ENCODE measurements at places on chromosomes 4 and X.

DNA sequence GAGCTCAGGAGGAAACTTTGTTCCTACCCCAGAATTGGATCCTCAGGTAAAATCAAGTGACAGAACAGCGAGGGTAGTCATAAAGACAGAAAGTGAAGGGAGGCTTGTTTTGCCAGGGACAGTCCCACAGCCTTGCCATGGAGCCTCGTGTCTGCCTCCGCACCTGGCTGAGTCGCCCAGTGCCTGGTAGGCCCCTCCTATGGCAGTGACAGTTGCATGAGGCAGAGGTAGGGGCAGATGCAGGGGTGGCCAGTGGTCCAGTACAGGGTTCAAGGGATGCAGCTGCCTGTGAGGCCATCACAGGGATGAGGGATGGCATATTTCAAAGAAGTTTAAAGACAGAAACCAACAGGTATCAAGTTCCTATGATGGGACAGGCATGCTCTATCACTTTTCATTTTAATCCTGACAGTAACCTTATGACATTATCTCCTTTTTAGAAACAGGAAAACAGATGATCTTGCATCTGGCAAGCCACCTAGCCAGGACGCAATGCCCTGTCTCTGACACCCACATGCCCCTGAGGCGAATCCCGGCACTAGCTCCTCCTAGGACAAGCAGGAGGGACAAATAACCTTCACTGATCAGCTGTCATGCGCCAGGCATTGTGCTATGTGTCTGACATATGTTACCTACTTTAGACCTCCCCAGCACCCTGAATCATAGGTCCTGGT lies 127.4 kb upstream of the ENPP6 start:
- no peak for DNase-seq

GRCh38 chr4:112099701-112100297 lies 45.5 kb upstream of the FAM241A start:
- peak; percentile 50 for DNase-seq

GRCh38 chr4:84531689-84532088 lies 32.6 kb upstream of the NKX6-1 start:
- no peak for DNase-seq

GRCh38 chrX:130155564-130155963 lies 10.1 kb downstream of the AIFM1 start:
- no peak for DNase-seq

DNA sequence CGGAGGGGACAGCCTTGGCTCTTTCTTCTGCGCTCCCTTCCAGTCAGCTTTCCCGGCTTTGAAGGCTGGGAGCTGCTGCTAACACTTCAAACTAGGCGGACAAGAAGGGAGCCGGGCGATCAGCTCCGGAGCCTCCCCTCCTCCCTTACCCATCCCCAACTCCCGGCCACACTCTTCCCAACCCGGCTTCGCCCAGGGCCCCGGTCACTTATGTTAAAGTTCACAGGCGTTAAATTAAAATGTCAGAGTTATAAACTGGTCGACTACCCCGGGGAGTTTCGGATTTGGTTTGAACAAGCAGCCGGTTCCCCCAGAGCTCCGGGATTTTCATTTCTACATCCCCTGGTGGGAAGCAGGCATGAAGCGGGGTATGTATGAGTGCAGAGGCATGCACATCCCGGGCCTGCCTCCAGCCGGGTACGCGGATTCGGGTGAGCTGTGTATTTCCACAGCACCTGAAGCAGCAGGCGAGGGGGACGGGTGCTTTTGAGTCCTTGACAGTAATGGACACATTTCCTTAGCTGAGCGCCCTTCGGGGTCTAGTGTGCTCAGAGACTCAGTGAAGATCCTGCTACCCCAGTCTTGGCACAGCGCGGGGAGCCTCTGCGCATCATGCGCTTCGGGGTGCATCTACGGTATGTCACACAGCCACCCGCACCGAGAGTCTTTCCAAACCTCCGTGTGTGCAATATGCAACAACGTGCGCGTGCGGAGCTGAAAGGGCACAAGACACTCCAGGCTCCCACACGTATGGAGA lies 880 bp downstream of the UNC5C start:
- no peak for DNase-seq

GRCh38 chr4:26218677-26219605 lies 101.9 kb upstream of the RBPJ start:
- no peak for DNase-seq

- DNase-seq: no peak
These were observed 307.3 kb downstream of the RAPGEF2 start for GRCh38 chr4:159410076-159410777.

GRCh38 chrX:141701072-141701471 lies 2.5 kb upstream of the SPANXD start:
- DNase-seq: no peak

- DNase-seq: no peak
These were observed 14.6 kb downstream of the RBBP7 start for GRCh38 chrX:16855363-16856075.

GRCh38 chr4:1115528-1116293 lies 2.3 kb upstream of the RNF212 start:
- DNase-seq: no peak

DNA sequence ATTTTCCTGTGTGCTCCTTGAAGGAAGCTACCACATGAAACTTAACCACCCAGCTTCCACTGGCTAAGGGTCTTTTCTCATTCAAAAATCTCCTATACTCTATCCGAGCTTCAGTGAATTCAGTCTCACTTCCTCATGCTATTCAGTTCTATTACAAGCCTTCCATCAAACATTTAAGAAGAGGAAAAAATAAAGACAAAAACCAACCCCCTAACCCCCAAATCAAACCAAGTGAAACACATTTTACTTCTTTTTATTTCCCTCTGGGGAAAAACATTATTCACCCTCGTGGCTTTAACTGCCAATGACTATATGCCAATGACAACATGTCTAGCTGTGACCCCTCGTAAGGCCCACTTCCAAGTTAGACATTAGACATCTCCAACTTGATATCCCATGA lies 16.2 kb upstream of the WDR19 start:
- DNase-seq: no peak

DNA sequence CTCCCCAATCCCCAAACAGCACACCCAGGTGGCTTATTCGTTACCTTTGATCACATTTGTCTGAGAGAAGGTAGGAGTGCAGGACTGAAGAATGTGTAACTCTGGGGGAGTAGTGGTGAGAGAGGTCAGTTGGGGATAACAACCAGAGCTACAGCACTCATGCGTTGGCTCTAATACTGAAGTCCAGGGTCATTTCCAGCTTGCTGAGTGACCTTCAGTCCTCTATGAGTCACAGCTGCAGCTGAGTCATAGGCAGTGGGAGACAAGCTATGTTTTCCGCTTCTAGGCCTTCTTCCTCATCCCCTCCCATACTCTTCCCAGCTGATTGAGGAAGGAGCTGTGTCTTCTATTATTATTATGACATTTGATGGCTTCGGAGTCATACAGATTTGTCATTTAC lies 31.6 kb upstream of the CT47C1 start:
- peak; percentile 21 for DNase-seq

DNA sequence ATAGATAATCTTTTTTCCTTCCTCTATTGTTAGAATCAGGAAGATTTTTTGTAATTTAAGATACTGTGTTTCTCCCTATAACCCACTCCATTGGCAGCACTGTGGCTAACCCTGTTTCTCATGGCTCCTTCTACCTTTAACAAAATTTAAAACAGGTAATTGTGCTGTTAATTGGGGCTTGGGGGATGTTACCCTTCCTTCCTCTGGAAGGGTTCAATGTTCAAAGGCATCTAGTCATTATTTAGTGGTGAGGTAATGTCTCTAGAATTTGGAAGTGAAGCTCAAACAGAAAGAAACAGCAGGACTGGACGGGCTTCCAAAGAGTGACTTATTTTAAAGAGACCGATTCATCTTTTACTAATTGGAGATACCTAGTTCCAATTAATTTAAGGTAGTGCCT lies 166.4 kb downstream of the TRIML1 start:
- DNase-seq: no peak

GRCh38 chr4:173937631-173938270 lies 345.7 kb downstream of the FBXO8 start:
- no peak for DNase-seq

- no peak for DNase-seq
These were observed 19.4 kb upstream of the CPLX1 start for GRCh38 chr4:845233-845835.

DNA sequence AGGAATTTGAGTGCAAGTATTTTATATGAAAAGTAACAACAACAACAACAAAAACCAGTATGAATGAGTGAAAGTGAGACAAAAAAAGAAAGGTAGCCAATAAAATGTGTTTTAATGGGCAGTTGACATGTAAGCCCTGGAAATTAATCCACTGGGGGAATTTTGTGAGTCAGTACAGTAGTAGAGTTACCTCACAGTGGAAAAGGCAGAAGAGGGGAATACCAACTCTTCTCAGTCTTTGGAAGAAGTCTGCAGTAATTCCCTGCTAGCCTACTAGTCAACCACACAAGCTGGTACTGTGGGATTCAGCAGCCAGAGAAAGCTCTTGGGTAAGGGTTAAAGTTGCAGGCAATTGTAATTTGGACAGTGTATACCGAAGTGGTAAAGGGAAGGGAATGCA lies 76.3 kb upstream of the IL15 start:
- DNase-seq: no peak

DNA sequence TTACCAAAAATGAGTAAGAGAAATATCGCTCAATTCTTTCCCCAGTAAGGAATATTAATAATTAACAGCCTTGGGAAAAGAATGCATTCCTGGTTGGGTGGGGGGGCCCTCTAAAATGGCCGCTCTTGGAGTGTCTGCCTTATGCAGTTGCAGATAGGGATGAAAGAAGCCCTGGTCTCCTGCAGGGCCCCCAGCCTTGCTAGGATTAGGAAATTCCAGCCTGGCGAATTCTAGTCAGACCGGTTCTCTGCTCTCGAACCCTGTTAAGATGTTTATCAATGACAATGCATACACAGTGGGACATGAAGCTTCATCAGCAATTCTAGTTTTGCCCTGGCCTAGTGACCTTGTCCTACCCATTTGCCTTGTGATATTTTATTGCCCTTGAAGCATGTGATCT lies 1047.7 kb upstream of the GRID2 start:
- DNase-seq: no peak

- DNase-seq: no peak
These were observed 46.7 kb downstream of the FGF16 start for GRCh38 chrX:77493677-77494553.

DNA sequence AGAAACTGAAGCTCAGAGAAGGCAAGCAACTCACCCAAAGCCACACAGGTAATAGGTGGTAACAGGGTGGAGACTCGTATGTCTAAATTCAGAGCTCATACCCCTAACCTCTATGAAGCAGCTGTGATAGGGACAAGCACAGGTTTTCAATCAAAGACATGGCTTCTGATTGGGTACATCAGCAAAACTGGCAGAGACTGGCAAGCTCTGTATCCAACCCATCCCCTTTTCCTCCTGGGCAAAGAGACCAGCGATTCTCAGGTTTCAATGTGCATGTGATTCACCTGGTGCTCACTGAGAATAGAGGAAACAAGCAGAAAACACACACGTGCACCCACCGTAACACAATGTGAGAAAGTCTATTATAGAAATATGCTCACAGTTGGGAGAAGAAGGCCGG lies 153.0 kb downstream of the SMIM20 start:
- no peak for DNase-seq

DNA sequence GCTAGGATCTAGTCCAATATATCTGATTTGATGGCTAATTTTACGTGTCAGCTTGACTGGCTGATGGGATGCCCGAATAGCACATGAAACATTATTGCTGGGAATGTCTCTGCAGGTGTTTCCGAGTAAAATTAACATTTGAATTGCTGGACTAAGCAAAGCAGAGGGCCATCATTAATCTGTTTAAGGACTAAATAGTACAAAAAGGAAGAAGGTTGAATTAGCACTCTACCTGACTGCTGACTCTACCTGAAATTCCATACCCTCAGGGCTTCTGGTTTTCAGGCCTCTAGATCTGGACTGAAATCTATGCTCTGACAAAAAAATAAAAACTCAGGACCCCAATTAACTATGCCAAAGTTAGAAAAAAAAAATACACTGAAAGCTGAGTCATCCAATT lies 1021.9 kb downstream of the FAM133A start:
- no peak for DNase-seq

DNA sequence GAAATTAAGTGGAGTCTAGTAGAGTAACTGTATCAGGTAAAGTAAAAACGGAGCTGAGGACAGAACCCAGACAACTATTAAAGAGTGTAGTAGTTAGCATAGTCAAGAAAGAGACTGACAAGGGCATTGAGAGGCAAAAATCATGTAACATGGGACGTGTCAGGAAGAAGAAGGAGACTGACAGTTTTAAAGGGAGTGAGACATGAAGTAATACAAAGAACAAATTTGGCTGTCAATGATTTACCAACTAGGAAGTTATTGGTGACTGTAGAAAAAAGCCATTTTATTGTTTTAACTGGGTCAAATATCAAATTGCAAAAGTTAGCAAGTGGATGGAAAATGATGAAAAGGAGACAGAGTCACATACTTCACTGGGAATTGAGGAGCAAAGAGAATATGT lies 422.3 kb downstream of the MAPK10 start:
- DNase-seq: no peak

DNA sequence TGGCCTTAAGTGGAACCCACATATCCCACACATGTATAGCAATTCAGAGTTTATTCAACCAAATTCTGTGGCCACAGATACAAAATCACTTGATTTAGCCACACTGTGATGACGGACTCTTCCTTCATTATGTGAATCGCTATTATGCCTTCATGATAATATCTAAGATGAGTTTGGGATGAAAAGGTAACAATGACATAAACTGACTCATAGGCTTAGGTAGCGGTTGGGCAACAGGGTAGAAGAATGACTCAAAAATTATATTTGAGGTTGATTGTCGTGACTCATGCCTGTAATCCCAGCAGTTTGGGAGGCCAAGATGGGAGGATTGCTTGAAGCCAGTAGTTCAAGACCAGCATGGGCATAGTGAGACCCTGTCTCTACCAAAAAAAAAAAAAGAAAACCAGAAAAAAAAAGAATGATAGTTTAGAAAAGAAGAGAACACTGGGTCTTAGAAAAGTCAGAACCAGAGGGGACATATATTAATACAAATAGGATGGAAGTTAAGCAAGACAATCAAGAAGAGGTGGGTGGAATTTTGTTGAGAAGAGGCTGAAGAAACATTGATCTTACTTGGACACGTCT lies 70.4 kb upstream of the USP9X start:
- no peak for DNase-seq

GRCh38 chrX:105653891-105654290 lies 168.4 kb upstream of the NRK start:
- DNase-seq: no peak

DNA sequence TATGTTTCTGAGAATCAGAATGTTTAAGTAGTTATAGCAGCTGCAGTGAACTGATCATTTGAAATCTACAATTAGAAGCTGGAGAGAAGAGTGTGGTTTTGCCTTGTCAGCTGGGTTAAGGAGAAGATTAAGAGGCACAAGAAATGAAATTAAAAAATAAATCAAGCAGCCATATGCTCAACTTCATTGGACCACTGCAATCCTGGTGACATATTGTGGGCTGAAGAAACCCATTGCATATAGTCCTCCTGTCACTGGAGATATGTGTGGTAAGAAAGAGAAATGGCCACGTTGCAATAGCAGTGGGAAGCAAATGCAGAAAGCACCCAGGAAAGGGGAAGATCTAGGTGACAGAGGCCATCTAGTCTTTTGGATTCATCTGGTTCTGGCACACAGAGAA lies 63.0 kb downstream of the INTS12 start:
- DNase-seq: no peak

Data from foreskin melanocyte (primary cell).